ENCODE measurements at places on chromosomes 16 and 17. TPM values are rescaled to one million over a fixed set of nuclear protein-coding genes. Genes with fewer than 3 reads are reported as not detected.
A peak's percentile ranks its signal among the peaks of the same experiment; 100 is the strongest.

The TBC1D3G gene
- not detected for total RNA-seq

The FOXK2 gene
- 41.5 TPM for total RNA-seq

DNA sequence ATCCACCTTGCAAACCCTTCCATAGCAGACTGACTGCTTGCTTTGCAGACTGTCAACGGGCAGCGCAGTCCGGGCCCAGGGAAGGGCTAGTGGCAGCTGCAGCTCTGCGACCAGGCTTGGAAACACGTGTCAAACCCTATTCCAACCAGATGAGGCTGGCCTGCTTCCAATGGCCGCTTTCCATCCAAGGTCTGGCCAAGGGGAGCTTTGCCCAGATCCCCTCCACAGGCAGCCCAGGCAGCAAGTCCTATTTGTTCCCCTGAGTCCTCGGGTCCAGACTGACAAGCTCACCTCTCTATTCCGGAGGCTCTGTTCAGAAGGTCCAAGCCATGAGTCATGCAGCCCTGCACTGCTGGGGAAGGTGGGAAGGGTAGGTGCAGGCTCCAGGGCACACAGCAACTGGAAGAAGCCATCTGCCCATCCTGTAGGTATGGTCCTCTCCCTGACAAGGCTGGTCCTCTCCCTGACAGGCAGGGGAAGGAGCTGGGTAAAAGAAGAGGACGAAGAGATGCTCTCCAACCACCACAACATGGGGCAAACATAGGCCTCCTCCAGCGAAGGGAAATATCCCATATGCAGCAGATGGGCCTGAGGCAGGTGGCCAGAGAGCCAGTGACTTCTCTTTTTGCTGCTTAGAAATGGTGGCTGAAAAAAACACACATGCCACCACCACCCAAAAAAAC, 22.6 kb upstream of the AXIN2 start:
- peak; percentile 69 for DNase-seq

GRCh38 chr17:7721612-7722011, 4.1 kb downstream of the DNAH2 start:
- no peak for DNase-seq

The PPY gene
- not detected for total RNA-seq

GRCh38 chr17:43588121-43588520, 42.0 kb upstream of the ETV4 start:
- DNase-seq = no peak

- DNase-seq = no peak
Observed at GRCh38 chr17:49760932-49761558, 2.9 kb downstream of the FAM117A start.

DNA sequence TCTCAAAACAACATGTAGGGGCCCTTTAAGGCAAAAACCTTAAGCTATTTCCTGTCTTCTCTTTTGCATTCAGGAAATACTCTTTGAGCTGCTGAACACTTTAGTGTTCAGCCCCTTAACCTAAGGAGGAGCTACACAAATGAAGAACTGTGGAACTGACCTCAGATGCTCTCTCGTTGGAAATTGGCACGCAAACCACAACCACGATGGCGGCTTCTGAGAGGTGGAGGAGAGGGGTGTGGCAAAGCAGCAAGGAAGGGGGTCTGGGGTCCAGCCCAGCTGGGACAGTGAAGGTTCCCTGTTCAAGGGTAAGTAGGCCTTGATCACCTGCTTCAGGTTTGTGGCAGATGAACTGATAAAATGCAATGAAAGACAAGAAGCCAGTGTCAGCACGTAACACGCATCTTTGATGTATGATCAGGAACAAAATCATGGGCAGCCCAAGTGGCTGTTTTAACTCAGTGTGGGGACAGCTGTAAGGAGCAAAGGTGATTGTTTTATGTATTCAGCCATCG, 291.6 kb upstream of the TNRC6C start:
- DNase-seq = no peak

DNA sequence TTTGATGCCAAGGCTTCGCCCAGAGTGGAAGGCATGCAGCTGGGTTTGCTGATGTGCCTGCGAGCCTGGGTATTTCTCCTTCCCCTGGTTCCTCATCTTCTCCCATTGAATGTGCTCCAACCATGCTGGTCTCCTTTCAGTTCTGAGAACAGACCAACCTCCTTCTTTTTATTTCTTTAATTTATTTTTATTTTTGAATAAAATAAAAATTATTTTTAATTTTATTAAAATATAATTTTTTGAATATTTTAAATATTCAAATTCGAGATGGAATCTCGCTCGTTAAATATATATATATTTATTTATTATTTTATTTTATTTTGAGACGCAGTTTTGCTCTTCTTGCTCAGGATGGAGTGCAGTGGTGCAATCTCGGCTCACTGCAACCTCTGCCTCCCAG, 30.2 kb upstream of the GPRC5B start:
- no peak for DNase-seq

DNA sequence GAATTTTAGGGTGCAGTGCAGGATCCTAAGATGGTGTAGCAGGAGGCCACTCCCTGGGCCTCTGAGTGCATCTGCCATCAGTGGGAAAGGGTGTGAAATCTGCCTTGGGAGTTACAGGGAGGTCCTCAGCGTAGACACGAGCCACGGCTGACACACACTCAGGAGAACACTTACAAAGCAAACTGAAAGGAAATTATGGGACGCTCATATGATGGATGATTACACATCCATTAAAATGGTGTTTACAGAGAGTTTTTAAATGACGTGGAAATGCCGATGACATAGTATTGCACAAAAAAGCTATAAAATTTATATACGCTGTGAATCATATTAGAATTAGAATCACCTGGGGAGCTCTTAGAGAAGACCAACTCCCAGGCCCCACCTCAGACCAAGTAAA, 175.2 kb downstream of the CCDC182 start:
- no peak for DNase-seq

The KCNG4 gene
- not detected for total RNA-seq

GRCh38 chr17:13594762-13595598, 6.7 kb downstream of the HS3ST3A1 start:
- DNase-seq = peak; percentile 41

The OTOA gene
- not detected for total RNA-seq

GRCh38 chr16:30996324-30996984, 11.4 kb downstream of the HSD3B7 start:
- no peak for DNase-seq

The KRT33B gene
- total RNA-seq = not detected

DNA sequence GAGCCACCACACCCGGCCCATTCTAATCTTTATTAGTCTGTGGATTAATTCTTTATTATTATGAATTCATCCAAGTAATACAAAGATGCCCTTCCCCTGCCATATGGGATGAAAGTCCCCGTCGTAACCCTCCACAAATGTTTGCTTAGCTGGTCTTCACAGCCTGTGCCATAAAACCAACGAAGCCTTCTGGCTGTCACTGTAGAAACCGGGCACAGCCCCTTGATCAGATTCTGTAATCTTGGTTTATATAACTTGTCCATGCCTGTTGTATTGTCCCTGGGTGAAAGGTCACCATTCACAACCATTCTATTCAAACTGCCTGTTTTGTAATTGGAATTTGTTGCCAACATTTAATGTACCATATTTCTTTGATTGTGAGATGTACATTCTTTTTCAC, 66.5 kb downstream of the ATP2C2 start:
- DNase-seq = no peak

GRCh38 chr16:84234321-84235241, 5.2 kb downstream of the KCNG4 start:
- no peak for DNase-seq

DNA sequence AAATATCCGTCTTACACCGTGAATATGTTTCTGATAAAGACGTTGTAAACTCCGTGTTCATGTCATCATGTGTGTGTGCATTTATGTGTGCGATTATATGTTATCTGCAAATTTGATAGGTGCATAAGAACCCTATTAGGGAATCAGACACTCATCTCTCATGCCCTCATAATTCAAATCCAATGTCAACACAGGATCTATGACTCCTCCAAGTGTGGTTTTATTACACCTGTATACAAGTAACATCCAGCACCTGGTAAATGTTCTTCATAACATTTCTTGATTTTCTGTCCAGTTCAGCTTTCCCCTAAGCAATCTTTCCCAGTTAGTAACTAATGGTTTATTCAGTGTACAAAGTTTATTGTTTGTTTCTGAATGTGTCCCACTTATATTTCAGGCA, 681.9 kb downstream of the CDH11 start:
- DNase-seq = no peak

DNA sequence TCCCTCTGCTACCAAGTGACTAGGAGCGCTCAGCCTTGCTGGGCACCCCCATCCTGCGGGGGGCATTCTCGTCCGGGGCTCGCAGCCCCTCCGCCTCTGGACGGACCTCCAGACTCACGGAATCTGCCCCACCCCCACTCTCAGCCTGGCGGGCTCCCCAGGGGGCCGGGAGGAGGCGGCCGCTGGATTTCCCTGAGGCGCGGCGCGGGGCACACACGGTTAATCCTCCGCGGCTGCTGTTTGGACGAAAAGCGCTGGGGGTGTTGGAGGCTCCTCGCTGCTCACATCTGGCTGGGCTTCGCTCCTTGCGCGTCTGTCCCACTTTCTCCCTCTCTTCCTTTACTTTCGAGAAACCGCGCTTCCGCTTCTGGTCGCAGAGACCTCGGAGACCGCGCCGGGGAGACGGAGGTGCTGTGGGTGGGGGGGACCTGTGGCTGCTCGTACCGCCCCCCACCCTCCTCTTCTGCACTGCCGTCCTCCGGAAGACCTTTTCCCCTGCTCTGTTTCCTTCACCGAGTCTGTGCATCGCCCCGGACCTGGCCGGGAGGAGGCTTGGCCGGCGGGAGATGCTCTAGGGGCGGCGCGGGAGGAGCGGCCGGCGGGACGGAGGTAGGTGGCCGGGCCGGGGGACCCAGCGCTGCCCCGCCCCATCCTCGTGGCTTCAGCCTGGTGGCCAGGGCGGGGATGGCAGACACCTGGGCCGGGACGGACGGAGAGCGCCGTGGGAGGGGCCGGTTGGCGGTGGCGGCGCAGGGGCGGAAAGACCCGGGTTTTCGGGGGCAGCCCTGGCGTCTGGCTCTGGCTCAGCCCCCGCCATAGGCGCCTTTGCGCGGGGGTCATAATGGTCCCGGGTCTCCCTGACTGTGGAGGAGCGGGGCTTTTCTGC, at the start of gene C1QTNF1:
Gene C1QTNF1, plus strand, starts transcription at position 284 of the 886 bp plus-strand sequence. CDS start 19,800 bp downstream, outside the sequence.
- DNase-seq = peak; percentile 80

GRCh38 chr17:50096092-50096491, 941 bp downstream of the PDK2 start:
- DNase-seq = no peak

GRCh38 chr17:50190293-50190602, 11.2 kb downstream of the COL1A1 start:
- DNase-seq = peak; percentile 20

The TRPV3 gene
- 1.3 TPM for total RNA-seq

The CAPNS2 gene
- not detected for total RNA-seq

DNA sequence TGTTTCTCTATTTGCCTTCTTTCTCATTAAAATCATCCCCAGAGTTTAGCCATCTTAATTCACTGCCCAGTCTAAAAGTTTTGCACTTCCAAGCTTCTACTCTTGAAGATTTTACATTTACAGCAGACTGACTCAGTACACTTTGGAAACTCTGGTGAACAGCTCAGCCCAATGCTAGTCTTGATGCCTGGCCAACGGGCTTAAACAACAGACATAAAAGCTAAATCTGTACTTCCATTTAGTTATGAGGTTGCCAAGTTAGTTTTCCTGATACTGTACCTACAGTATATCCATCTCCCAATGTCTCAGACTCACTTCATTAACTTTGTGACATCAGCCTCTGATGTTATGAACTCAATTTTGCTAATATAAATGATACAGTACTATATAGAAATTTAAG, 891.8 kb upstream of the SOX9 start:
- DNase-seq = no peak

- DNase-seq = peak; percentile 56
Observed at GRCh38 chr17:82794781-82795482, 43.1 kb downstream of the TBCD start.

The MEFV gene
- total RNA-seq = 0.62 TPM

GRCh38 chr17:82380860-82381702, 9.5 kb downstream of the UTS2R start:
- DNase-seq = no peak

The KRT17 gene
- not detected for total RNA-seq

GRCh38 chr17:27545562-27546229, 85.3 kb upstream of the LGALS9 start:
- no peak for DNase-seq

The MT1M gene
- total RNA-seq = 6.8 TPM

- DNase-seq = no peak
Observed at GRCh38 chr17:32261936-32262510, 3.6 kb upstream of the RHBDL3 start.

DNA sequence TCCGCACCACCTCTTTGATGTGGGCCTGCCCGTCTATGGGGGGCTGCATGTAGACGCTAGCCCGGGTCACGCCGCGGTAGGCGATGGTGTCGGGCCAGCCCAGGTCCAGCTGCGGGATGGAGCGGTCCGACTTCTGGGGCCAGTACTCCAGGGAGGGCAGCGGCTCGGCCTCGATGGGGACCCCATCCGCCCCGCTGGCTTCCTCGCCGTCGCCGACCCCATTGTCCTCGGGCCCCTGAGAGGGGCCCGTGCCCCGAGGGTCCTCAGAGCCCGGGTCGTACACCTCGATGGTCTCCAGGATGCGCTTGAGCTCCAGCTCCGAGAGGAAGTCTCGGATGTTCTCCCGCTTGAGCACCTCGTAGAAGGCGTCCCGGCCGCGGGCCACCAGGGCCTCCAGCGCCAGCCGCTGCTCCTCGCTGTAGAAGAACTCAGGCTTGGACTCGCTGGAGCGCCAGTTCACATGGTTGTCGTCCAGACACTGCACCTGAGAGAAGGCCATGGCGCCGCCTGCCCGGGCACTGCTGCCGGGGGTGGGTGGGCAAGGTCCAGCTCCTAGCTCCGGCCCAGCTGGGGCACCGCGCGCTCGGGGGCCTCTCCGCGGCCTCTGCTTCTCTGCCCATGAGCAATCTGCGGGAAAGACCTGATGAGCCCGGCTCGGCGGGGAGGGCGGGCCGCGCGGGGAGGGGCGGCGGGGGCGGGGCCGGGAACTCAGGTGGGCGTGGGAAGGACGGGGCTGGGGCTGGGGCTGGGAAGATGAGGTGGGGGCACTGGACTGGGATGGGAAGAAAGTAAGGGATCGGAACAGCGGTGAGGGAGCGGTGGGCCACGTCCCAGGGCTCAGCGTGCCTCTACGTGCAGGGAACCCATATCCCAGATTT, 782 bp downstream of the FAM83G start:
- DNase-seq = peak; percentile 41

DNA sequence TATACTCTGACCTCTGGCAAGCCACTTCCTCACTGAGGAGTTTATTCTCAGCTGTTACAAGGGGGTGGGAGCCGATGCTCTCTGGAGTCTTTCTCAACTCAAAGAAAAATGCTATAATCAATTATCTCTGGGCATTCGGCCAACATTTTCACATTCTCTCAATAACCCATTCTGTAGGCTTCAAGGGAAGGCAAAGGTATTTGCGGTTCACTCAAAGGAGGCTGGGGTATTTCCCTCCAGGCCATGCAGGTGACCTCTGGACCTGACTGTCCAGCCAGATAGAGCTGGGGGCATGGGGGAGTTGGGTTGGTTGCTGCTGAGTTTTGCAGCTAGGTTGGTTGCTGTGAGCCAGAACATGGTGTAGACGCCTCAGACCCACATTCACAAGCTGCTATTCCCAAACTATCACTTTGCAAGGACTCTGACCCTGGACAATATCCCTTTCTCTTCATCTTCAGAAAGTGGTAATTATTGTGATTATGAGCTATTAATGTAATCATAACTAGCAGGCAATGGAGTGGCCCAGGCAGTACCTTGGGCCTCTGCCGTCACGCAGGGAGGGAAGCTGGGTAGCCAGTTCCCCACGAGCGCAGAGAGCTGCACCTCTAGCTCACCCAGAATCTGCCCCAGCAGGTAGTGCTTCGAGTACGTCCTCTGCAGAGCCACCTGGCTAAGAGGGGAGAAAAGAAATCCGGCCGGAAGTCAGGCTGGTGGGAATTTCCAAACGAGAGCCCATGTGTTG, 42.1 kb downstream of the AIPL1 start:
- DNase-seq = no peak

- DNase-seq = peak; percentile 16
Observed at GRCh38 chr16:86521236-86522197, 11.2 kb downstream of the FOXF1 start.

The TUBB3 gene
- 1.8 TPM for total RNA-seq

Data from left ventricle myocardium superior (tissue), 1 donor.